ENCODE measurements at places on chromosomes 12 and 14.

DNA sequence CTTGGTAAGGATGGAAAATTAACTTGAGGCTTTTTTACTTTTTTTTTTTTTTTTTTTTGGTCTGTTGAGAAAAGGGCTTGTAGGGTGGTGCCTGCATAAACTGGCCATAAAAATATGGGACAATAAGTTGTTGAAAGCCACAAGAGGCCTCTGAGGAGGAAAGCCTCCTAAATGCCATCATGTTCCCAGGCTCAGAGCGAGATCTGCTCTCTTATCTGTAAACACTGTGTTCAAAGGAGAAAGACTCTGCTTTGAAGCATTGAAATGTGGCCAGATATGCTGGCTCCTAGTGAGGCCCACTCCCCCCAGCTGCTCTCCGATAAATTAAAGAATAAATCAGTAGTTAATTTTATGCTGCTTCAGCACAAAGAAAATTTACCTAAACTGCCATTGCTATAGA lies 504.9 kb downstream of the DIO2 start:
- DNase-seq, result no peak

DNA sequence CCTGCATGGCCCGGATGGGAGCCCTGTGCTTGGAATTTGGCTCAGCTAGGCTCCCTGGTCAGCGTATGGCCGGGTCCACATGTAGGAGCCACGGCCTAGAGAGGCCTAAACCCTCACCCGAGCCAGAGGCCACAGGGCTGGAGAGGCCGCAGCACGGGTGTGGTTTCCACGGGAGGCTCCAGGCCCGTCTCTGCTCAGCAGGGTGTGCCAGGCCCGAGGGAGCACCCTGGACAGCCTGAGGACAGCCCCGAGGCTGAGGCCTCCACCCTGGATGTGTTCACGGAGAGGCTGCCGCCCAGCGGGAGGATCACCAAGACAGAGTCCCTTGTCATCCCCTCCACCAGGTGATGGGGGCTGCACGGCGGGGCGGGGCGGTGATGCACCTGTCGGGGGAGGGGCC lies 17.6 kb upstream of the TEX22 start:
- no peak for DNase-seq

- no peak for DNase-seq
These were observed at the start of gene GALNT9 for GRCh38 chr12:132329036-132329719. Gene GALNT9, minus strand, starts transcription at chr12:132329589. Its CDS starts 386 bp downstream, at chr12:132329203.

DNA sequence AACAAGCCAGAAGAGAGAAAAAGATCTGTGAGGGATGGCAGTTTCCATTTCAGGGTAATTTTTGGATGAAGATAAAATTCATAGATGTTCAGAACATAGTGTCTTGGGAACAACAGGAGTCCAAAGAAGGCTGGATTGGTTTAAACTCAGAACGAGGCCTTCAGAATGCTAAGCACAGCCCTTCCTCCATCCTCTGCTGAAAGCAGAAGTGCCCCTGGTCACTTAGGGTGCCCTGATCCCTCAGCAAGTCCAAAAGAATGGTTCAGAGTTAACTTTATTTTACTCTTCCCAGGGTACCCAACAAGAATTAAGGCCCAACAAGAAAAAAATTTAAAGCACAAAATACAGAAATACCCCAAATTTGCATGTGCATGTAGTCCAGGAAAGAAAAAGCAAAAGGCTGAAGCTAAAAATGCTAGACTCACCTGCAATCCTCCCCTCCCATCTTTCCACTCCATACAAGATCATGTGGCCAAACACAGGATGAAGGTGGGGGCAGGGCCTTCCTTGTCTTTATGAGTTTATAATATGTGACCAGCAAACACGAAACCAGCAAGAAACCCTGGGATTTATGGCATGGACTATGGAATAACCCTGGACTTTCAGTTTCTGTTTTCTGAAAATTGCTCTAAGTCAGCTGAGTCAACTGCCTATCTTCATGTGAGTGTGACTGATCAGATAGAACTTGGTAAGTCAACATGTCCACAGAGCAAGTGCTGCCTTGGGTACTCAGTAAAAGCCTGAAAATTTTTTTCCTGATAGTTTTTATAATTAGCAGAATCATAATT lies 21.2 kb downstream of the MAX start:
- DNase-seq, result no peak

- DNase-seq, result no peak
These were observed 15.7 kb downstream of the KCNA5 start for GRCh38 chr12:5059358-5059757.

DNA sequence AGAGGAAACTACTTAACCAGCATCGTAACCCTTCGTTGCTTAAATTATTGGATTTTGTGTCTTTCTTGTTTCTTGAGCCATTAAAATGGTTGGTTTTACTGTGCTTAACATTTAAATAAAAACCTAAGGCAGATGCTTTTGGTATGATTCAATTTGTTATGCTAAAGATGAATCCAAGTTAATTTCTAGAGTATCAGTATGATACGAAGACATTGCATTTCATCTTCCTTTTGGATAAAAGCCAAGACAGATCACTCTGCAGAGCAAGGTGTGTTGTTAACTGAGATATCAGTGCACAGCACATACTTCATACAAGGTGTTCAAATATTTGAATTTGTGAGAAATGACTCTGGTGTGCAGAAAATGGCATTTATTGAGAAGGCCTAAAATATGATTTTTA lies 480.5 kb downstream of the PCNX1 start:
- no peak for DNase-seq

GRCh38 chr12:50110127-50110761 lies 1.8 kb upstream of the COX14 start:
- DNase-seq, result no peak

GRCh38 chr14:31965735-31966598 lies 111.1 kb upstream of the ARHGAP5 start:
- no peak for DNase-seq

DNA sequence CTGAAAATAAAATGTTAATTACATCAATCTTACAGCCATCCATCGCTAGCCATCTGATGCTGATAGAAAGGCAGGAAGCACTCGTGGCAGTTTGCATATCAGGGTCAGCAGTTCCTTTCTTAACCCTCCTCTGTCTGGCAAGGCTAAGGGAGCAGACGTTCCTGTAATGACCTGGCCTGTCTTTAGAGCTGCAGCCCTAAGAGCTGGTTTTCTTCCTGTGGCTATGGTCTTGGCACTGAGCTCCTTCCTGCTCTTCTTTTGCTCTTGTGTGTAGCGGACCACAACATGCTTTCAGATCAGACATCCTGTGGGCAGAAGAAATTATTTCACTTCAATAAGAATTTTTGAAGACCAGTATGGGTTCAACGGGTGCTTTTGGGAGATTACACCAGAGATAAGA lies 170.4 kb downstream of the DAD1 start:
- no peak for DNase-seq

- DNase-seq, result no peak
These were observed 16.1 kb downstream of the BIN2 start for GRCh38 chr12:51307655-51308593.

DNA sequence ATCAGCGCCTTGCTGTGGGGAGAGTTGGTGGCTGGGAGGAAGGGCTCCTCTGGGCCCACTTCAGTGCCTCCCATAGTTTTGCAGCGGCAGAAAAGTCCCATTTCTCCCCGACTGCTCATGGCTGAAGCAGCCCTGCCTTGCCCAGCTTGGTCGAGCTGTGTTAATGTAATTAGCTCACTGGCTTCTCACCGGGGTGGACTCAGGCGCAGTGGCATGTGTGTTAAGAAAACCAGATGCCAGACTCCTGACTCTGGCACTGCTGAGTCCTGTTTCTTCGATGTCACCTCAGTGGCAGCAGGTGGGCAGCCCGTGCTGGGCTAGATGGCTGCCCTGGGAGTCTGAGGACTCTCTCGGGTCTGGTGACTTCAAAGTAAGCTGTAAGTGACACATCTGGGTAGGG lies 47.4 kb downstream of the CHST11 start:
- DNase-seq, result no peak

- DNase-seq, result no peak
These were observed 18.4 kb upstream of the FOS start for GRCh38 chr14:75260025-75260763.

DNA sequence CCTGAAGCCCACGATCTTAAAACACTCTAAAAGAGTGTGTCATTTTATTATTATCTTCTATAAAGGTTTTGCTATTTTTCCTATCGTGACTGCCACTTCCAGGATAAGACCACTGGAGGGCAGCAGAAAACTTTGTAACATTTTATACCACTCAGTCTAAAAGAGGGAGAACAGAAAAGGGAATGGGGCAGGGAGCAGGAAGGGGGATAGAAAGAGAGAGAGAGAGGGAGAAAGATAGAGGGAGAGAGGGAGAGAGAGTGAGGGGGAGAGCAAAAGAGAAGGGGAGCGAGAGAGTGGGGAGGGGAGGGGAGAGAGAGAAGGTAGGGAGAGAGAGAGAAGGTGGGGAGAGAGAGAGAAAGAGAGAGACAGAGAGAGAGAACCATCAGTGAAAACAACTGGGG lies 2.0 kb upstream of the ART4 start:
- DNase-seq, result no peak

- no peak for DNase-seq
These were observed 18.3 kb upstream of the ATP2A2 start for GRCh38 chr12:110262442-110263388.

GRCh38 chr12:103547929-103548328 lies 39.1 kb upstream of the STAB2 start:
- no peak for DNase-seq

DNA sequence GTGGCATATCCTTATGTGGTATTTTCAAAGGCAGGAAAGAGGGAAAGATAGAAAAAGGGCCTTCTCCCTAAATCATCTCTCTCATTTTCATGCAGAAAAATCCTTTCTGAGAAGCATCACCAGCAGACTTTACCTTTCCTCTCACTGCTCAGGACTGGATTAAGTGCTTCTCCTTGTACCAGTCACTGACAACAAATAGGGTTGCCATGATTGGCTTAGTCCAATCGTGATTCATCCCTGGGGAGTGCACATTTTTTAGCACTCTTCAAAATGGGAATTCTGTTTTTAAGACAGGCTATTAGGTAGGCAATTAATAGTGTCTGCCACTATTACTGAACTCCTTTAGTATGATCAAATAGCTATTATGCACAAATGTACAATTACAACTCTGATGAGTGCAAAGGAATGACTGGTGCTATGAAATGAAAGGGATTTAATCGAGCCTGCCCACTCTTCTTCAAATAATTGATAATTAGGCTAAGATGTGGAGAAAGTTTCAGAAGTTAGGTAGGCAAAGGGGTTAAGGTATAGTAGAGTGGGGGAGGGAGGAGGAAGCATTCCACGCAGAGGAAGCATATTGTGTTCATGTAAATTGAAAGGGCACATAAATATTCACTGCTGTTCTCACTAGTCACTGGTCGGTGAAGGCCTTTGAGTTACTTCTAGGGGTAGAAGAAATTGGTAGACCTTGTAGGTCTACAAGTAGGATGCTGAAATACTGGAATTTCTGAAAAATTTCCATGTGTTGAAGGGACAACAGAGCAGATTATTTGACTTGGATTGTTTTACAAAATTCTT lies 84.0 kb downstream of the MSRB3 start:
- no peak for DNase-seq

- DNase-seq, result no peak
These were observed 374.4 kb downstream of the BCAT1 start for GRCh38 chr12:24574538-24574937.

GRCh38 chr12:48017496-48017895 lies 13.2 kb upstream of the COL2A1 start:
- DNase-seq, result no peak

- no peak for DNase-seq
These were observed 81.6 kb downstream of the SPTSSA start for GRCh38 chr14:34380471-34380845.

DNA sequence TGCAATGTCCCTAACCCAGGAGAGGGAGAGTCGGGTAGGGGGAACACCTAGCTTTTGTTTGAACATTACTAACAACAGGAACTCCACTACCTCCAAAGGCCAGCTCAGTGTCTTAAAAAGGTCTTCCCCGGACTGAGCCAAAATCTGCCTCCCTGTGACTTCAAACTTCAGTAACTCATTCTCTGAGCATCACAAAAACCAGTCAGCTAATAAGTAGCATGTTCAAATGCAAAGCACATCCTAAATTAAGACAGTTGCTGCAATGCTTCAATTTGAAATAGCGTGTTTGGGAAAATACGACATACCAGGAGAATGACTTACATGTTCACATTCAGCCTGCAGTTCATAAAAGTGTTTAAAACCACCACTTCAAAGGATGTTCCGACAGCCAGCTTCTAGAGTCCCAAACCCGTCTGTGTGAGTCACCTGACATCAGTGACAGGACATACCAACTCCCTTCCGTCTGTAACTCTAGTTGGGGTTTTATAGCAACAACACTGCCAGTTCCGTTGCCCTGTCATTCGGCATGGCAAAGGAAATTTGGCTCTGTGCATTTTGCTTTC lies 13.0 kb downstream of the ZFP36L1 start:
- no peak for DNase-seq

- no peak for DNase-seq
These were observed 1.6 kb downstream of the ADGRD1 start for GRCh38 chr12:130955238-130955816.

DNA sequence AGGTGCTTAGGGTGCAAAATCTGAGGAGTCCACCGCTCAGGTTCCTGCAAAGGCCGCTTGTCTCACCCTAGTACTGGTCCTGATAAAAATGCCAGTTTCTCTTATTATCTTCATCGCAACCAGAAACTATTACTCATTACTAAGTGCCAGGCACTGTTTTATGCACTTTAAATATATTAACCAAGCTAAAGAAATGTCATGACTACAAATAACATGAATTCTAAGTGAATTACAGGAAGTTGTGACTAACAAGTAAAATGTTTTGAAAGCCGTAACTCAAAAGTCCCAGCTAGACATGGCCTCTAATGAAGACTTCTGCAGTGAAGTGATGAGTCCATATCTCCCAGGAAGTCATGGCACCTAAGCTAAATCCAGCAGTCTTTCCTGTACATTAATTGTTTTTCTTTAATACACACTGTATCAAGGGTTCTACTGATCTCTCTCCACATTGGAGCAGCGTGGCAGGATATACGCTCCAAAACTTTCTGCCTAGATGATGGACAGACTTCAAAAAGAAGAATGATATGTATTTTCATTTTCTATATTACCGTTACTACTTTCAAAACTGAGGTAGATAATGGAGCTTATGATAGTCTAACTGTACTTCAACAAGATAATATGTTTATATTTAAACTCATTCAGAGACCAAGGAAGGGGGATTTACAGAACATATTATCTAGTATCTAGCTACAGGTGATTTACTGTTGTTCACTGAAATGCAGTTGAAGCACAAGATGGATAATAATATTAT lies 117.3 kb upstream of the ARID2 start:
- no peak for DNase-seq

DNA sequence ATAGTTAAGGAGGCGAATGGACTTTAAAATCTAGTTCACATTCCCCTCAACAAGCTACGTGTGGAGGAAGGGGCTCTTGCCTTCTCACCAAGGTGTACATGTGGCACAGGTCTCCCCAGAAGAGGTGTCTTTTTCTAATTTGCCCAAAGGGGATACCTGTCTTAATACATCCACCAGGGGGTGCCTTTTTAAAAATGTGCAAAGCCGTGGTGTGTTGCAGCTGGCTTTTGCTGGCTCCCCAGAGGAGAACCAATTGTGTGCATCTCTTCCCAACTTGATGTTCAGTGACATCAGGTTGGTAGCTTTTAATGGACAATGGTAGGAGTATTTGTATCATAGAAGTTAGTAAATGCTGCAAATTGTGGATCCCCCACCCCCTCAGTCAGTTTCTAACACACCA lies 33.8 kb downstream of the CREBL2 start:
- DNase-seq, result no peak
